ENCODE measurements at places on chromosomes 2 and 18. TPM values are rescaled to one million over a fixed set of nuclear protein-coding genes. Genes with fewer than 3 reads are reported as not detected.

DNA sequence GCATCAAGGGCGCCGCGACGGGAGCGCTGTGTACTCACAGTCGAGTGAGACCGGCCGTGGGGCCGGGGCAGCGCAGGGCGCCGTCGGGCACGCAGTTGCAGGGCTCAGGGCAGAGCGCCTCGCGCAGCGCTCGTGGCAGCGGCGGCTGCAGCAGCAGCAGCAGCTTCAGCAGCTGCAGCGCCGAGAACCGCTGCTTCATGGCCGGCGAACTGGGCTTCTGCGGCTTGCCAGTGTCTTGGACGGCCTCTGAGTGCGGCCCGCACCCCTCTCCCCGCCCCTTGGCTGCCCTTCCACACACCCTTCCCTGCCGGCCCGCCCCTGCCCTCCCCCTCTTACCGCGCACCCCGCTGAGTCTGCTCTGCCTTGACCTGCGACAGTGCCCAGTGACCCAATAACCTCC is at the start of gene LHCGR:
TSS of gene LHCGR (minus strand) at position 252 of the 400 bp plus-strand sequence. CDS start at position 199, 53 bp downstream.
- DNase-seq: peak; percentile 14

GRCh38 chr2:174350018-174350417 is 15.3 kb downstream of the SP9 start:
- no peak for DNase-seq

DNA sequence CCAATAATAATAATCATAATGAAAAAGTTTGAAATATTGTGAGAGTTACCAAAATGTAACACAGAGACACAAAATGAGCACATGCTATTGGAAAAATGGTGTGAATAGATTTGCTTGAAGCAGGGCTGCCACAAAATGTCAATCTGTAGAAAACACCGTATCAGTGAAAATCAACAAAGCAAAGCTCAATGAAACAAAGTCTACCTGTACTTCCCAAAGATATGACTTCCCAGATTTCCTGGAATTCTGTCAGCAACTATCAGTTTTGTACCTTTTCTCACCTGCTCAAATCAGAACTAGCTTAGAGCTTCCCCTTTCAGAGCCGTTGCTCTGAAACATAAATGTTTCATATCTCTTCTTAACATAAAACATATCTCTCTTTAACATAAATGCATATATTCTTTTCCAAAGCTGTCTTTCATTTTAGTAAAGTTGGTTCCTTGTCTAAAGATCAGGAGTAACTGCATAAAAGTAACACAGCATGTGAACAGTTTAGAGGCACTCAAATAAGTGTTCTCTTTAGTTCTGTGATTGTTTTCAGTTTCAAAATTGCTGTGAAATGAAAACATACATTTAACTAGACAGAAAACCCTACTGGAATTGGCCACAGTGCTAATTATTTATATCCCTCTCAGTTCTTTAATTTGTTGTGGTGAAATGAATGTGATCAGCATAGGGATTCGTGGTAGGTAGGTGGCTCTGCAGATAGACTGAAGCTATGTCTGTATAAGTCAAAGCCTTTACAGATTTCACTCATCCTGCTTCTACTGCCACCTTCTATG is 262.5 kb downstream of the KCNJ3 start:
- DNase-seq: no peak

- DNase-seq: no peak
These were observed 4.5 kb downstream of the HNMT start for GRCh38 chr2:137968477-137969417.

- DNase-seq: no peak
These were observed 148.6 kb downstream of the NCK2 start for GRCh38 chr2:105893011-105893995.

ANKRD23 gene
- total RNA-seq: 9.3 TPM

FECH gene
- 16.9 TPM for total RNA-seq

SERPINB11 gene
- total RNA-seq: not detected
